ENCODE measurements at places on chromosomes 11 and 22. TPM values are rescaled to one million over a fixed set of nuclear protein-coding genes. Genes with fewer than 3 reads are reported as not detected.

- no peak for DNase-seq
These were observed 342.1 kb downstream of the CTTN start for GRCh38 chr11:70740488-70740851.

DNA sequence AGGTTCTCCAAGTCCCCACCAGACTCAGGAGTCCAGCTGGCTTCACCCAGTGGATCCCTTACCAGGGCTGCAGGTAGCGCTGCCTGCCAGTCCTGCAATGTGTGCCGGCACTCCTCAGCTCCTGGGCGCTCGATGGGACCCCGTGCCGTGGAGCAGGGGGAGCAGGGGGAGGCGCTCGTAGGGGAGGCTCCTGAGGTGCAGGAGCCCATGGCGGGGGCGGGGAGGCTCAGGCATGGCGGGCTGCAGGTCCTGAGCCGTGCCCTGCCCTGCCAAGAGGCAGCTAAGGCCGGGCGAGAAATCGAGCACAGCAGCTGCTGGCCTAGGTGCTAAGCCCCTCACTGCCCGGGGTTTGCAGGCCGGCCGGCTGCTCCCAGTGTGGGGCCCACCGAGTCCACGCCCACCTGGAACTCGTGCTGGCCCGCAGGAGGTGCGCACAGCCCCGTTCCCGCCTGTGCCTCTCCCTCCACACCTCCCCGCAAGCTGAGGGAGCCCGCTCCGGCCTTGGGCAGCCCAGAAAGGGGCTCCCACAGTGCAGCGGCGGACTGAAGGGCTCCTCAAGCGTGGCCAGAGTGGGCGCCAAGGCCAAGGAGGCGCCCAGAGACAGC is 792.9 kb upstream of the CCDC179 start:
- DNase-seq: no peak

GRCh38 chr22:26892166-26893041 is 235.0 kb downstream of the MIAT start:
- DNase-seq: no peak

DNA sequence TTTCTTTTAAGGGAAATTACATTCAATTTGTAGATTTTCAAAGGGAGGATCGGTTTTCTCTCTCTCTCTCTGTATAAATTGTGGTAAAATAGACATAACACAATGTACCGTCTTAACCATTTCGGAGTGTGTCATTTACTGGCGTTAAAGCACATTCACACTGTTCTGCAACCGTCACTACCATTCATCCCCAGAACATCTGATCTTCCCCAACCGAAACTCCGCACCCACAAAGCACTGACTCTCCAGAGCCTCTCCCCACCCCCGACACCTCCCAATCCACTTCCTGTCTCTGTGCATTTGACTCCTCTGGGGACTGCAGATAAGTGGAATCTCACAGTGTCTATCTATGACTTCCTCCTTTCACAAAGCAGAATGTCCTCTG is 15.9 kb upstream of the GRAMD4 start:
- DNase-seq: peak; percentile 33

- DNase-seq: no peak
These were observed 48.4 kb upstream of the KCNQ1OT1 start for GRCh38 chr11:2748061-2748813.

DNA sequence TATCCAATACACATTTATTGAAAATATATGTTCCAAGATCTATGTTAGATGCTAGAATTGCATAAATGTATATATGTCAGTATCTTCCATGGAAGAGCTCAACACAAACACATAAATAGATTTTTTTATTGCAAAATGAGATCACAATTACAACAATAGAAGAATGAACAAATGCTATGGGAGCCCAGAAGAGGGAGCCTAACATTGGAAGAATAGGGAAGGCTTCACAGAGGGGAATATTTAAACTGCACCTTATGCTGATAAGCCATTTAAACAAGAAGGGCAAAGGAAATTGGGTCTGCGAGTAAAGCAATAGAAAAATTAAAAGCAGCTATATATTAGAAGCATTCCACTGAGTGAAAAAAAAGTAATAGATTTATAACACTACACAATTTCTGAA is 96.1 kb upstream of the LRRC55 start:
- DNase-seq: no peak

RNF26 gene
- 16.8 TPM for total RNA-seq

PANX3 gene
- not detected for total RNA-seq

CHRM1 gene
- not detected for total RNA-seq

Measured in tibial nerve (tissue), 4 donors.